ENCODE measurements at places on chromosomes 7 and 10.

DNA sequence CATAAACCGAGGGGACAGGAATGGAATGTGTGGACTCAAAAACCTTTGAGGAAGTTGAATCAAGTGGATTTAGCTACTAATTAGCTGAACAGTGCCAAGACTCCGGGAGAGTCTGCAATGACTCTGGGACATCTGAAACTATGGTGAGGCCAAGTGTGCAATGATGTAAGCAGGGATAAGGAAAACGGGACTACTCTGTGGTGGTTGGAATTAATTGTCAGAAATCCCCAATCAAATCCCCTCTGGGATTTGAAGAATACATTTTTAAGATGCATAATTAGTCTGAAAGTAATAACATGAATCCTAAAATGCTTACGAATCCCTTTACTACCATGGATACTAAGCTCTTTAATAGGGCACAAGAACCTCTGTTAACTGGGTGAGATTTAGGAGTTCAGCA, 602.8 kb downstream of the NRG3 start:
- DNase-seq = no peak

DNA sequence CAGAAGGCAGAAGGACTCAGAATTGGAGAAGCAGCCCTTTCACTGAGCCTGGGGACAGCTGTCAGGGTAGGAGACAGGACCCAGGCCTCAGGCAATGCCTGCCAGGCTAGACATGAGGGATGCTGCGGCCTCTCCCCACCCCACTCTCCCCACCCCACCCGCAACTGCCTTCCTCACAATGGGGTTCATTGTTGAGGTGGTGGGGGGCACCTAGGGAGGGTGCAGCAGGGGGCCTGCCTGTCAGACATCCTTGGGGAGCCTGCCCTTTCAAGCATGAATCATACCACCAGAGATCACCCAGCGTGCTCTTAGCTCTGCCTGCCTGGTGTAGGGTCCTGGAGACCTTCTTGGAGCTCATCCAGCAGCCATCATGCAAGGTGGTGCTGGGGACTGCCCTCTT, at the start of gene C10orf62:
TSS of gene C10orf62 (plus strand) at position 243 of the 400 bp plus-strand sequence. CDS start 177 bp downstream, outside the sequence.
- no peak for DNase-seq

GRCh38 chr7:102843850-102844249, 69.0 kb upstream of the LRRC17 start:
- DNase-seq = no peak

GRCh38 chr10:31963589-31963980, 35.0 kb upstream of the ARHGAP12 start:
- DNase-seq = no peak

GRCh38 chr10:14325325-14325955, 5.3 kb downstream of the FRMD4A start:
- DNase-seq = no peak

DNA sequence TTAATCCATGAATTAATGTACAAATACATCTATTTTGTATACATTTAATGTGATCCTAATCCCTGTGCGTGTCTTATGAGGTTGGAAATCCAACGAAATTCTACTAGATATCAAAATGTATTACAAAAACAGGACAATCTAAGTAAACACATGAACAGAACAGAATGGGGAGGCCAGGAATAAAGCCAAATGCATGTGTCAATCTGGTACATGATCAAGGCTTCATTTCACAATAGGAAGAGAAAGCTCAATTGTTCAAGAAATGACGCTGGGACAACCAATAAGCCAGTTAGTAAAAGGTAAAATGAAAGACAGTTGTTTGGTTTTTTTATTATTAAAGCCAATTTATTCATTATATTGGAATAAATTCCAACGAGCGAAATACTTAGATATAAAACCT, 83.0 kb downstream of the COL13A1 start:
- no peak for DNase-seq

GRCh38 chr10:110269374-110270318, 35.1 kb downstream of the SMNDC1 start:
- DNase-seq = peak; percentile 41

DNA sequence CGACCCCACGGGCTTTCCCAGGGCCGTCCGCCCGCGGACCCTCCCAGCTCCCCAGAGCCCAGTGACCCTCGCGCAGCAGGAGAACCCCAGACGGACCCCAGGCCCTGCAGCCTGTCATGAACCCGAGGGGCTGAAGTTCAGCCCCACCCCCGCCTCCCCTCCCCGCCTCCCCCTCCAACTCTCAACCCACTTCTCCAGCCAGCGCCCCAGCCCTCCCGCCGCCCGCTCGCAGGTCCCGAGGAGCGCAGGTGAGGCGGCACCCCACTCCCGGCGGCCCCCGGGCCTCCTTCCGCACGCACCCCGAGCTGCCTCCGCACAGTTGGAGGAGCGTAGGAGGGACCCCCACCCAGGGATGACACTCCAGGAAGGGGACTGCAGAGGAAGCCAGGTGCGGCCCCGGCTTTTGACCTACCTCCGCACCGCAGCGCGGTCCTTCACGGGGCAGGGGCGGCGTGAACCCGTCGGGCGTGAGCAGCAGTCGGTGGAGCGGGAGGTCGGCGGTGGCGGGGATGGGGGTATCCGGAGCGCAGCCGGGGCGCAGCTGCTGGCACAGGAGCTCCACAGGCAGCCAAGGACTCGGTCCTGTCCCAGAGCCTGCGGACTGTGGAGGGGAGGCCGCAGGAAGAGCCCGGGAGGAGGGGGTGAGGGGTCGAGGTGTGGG, at the start of gene TMEM176A:
TSS of gene TMEM176A (plus strand) at position 189 of the 661 bp plus-strand sequence. CDS start 782 bp downstream, outside the sequence.
- no peak for DNase-seq

DNA sequence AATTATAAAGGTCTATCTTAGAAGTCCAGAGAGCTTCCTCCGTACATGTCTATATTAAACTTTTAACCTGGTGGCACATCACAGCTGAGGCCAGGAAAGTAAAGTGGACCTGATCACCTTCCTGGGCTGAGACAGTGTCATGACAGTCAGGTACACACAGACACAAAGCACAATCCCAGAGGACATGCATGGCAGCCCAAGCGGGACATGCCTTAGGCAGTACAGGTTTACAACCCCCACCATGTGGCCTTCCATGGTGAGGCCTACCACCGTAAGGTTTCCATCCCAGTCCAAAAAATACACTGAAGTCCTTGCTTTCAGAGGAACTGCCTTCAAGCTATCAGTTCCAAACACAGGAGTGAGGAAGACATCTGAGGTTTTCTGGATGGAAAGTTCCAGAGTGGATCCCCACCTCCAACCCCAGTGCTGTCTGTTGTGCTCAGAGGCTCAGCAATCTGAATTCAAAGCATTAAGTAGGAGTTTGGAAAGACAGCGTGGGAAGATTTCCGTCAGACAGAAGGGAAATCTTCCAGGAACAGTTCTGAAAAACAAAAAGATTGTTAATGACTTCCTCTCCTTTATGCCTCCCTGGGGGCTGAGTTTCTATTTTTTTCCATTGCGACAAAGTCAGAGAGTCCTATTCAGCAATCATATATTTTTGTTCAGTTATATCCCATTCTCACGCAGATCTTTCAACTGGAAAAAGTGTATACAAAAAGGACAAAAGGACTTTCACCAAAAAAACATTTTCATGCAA, 20.1 kb downstream of the IFIT3 start:
- DNase-seq = no peak

GRCh38 chr7:138468244-138469123, 8.4 kb downstream of the TRIM24 start:
- DNase-seq = no peak

GRCh38 chr7:158258411-158259130, 329.1 kb downstream of the PTPRN2 start:
- no peak for DNase-seq

DNA sequence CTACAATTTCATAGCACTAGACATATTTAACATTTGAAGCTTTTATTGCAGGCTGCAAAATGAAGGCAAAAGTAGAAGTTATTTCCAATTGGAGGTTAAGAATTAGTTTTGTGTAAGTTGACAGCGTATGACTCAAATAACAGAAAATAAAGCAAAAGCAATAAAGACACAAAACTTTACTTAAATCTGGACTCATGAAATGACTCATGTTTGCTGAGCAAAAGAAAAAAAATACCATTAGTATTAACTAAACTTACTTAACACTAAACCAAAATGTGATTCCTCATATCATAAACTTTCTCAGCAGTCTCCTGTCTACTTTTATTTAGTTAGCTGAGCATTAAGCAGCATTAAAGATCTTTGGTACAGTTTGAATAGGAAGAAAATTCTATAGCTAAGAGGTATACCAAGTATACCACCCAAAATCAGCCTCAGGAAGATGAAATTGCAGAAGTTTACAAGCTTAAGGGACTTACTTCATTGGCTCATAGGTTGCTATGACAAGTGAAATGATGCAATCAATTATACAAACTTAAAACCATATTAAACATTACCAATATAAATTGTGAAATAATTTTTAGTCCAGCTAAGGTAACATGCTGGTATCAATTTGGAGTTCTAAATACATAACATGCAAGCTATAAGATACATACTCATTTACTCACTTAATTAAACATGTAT, 1131.4 kb downstream of the XPNPEP1 start:
- no peak for DNase-seq

DNA sequence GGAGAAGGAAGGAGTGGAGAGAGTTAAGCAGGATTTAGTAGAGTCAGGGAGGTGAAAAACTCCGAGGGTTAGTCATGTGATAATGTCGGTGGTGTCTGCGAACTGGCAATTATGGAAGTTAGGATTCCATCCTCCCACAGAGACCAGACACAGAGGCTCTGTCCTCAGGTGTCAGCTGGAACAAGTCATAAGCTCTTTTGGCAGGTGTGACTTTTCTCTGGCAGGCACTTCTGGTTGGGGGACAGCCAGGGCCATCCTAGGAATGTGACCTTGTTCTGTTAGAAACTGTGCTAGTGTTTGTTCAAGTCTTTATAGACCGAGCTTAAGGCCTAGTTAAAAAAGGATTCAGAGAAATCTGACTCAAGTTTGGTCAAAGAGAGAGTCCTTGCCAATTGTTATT, 371.0 kb downstream of the DPP6 start:
- no peak for DNase-seq

DNA sequence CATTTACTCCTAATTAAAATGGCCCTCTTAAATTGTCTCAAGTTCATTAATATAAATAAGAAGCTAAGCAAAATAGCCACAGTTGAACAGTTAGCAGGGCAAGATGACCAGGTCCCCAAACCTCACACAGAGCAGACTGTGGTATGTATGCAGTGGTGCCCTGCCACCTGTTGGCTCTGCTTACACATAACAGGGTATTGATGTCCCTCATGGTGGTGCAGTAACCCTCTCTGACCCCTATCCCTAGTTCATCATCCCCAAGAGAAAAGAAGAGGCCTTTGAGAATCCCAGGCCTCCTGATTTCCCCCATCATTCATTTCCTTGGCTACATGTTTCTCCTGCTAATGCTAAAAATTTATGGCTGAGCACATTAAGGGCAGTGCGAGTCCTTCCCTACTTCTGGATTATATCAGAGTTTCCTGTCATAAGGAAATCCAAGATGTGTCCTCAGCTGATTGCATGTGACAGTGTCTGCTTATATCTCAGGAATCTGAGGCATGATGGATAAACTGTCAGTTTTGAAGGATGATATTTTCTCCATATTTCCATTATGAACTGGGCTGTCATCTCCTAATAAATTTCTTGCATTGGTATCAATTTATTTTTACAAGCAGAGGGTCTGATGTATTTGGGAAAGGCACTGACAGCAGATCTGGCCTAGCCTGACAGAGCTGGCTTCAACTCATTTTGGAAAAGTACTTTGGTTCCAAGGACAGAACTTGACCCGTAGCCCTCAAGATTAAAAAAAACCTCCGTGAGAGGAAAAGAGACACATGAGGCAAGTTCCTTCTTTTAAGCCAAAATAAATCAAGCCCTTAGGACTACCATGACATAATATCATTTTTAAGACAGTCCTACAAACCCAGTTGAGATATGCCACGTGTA, 880.6 kb downstream of the LRMDA start:
- no peak for DNase-seq

- DNase-seq = no peak
Observed at GRCh38 chr10:75541411-75541810, 110.0 kb downstream of the LRMDA start.

- DNase-seq = no peak
Observed at GRCh38 chr7:134752006-134752760, 27.3 kb upstream of the CALD1 start.

DNA sequence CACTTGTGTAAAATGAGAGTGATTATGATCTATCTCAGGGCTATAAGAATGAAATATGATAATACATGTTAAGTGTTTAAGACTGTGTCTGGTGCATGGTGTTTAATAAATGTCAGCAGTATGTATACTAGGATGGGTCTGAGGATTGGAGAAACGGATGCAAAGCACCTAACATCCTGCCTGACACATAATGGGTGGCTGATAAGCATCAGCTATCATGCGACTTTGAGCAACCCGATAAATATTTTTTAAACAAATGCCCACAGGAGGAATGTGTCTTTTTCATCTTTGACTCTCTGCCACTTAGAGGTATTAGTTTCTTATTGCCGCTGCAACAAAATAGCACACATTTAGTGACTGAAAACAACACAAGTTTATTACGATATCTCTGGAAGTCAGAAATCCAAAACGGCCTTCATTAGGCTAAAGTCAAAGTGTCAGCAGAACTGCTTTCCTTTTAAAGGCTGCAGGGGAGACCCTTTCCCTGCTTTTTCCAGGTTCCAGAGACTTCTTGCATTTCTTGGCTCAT, 93.2 kb upstream of the ARHGAP21 start:
- DNase-seq = no peak

GRCh38 chr10:68618234-68618633, 58.1 kb downstream of the TET1 start:
- no peak for DNase-seq

DNA sequence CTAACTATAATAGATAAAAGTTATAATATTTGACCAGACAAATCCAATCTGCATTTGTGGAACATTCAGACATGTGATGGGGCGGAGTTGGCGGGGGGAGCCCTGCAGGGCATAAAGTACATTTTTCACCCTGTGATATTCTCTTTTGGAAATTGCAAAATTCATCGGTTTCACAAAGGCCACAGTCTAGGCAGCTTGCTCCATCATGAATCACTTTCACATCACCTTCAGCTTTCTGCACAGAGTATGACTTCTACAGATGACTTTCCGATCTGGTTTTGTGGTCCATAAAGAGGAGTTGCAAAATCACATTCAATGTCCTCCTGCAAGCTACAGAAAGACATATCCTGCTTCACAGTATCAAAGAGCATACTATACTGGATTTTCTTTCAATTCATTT, 51.4 kb upstream of the APBB1IP start:
- no peak for DNase-seq

DNA sequence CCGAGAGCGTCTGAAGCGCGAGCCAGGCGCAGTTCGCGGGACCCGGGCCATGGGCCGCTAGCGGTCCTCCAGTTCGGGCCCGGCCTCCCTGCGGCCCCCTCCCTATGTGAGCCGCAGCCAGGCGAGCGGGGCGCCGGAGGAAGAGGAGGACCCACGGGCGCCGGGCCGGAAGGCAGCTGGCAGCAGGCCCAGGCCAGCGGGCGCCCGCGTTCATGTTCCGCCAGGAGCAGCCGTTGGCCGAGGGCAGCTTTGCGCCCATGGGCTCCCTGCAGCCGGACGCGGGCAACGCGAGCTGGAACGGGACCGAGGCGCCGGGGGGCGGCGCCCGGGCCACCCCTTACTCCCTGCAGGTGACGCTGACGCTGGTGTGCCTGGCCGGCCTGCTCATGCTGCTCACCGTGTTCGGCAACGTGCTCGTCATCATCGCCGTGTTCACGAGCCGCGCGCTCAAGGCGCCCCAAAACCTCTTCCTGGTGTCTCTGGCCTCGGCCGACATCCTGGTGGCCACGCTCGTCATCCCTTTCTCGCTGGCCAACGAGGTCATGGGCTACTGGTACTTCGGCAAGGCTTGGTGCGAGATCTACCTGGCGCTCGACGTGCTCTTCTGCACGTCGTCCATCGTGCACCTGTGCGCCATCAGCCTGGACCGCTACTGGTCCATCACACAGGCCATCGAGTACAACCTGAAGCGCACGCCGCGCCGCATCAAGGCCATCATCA, 1.1 kb downstream of the ADRA2A start:
- no peak for DNase-seq
